ENCODE measurements at places on chromosomes 5 and 9.

- no peak overlapping the region for H3K4me3 ChIP-seq
- DNase-seq, result peak; percentile 69
- no peak overlapping the region for H3K27ac ChIP-seq
- 0 out of 2 replicates have a peak, but pooled peaks cover 4% of the 10 kb centered on the region for H3K4me1 ChIP-seq
- H3K27me3 ChIP-seq, result no peaks in the 10 kb centered on the region
These were observed 47.4 kb downstream of the P4HA2 start for GRCh38 chr5:132180134-132180745.

DNA sequence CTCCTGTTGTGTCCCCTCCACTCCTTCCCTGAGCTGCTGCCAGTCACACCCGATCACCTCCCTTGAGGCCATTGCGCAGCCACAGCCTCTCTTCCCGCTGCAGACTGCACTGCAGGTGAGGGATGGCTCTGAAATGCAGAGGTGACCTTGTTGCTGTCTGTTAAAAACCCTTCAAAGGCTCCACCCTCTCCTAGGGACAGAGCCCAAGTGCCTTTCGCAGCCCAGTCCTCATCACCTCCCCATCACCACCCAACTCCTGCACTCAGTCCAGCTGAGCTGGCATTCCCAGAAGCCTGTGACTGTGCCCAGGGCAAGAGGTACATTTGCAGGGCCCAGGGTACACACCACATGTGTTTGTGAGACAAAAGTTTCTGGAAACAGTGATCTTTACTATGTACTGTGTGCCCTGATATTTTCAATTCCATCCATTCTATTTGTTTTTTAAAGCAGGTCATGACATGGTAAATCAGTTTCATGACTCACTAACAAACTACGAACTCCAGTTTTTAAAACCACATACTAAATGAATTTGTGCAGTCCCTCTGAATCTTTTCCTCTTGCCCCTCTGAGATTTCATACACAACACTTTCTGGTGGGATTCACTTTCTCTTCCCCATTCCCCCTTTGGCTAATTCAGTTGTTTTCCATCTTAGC, 73.0 kb upstream of the SPOCK1 start:
- H3K4me1 ChIP-seq, result peaks cover 33% of the 10 kb centered on the region
- no peaks in the 10 kb centered on the region for H3K36me3 ChIP-seq
- H3K27ac ChIP-seq, result 0 out of 2 replicates have a peak overlapping the region, but pooled peaks have one; percentile 8
- DNase-seq, result peak; percentile 51

DNA sequence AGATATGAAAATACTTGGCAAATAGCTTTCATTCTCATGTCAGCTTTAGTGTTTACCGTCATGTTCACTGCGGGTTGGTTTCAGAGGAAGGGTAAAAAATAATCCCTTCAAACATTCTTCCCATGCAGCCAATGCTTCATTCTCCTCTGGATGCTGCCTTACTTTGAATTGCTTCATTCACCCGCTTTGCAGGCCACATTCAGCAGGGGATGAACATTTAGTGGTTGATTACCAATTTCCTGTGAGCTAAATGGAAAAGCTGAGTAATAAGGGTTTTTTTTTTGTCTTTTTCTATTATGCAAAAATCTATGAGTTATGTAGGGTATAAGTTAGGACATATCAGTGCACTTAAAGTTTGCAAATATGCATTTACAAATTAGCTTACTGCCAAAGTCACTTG, 96.3 kb upstream of the MEF2C start:
- peak; percentile 41 for DNase-seq
- no peak overlapping the region for H3K27ac ChIP-seq
- H3K4me3 ChIP-seq, result no peak overlapping the region
- H3K27me3 ChIP-seq, result no peaks in the 10 kb centered on the region
- peaks cover 15% of the 10 kb centered on the region for H3K4me1 ChIP-seq

DNA sequence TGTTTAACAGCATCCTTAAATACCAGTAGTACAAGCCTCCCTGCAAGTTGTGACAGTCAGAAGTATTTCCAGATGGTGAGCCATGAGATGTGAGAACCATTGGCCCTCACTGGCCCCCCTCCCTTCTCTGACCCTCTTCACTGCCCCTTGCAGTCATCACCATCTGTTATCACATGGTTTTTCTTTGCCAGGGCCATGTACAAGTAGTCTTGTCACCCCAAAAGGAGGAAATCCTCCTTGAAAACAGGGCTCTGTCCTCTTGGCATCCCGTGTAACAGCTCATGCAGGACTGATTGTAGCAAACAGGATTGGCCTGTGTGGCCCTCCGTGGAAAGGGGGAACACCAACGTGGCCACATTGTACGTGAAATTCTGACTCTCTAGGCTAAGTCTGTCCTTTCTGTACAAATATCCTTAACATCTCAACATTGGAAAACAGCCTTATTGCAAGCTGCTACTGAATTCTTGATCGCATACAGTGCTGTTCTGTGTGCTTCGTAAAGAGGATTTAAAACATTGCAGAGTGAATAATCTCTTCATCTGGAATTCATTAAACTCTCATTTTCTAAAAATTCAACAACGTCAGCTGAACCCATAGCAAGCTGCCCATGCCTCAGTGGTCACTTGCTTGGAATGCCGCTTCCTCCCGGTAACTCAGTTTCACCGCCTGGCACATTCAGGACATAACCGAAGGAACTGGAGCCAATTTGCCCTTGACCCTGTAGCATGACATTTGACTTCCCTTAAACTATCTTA, 171.7 kb downstream of the ATPSCKMT start:
- no peaks in the 10 kb centered on the region for H3K4me1 ChIP-seq
- no peak overlapping the region for H3K27ac ChIP-seq
- H3K27me3 ChIP-seq, result peaks cover 33% of the 10 kb centered on the region
- H3K36me3 ChIP-seq, result no peaks in the 10 kb centered on the region
- H3K4me3 ChIP-seq, result no peak overlapping the region
- no peak for DNase-seq

Measured in PC-3 (cell line).